ENCODE measurements at places on chromosomes 12 and 14.

DNA sequence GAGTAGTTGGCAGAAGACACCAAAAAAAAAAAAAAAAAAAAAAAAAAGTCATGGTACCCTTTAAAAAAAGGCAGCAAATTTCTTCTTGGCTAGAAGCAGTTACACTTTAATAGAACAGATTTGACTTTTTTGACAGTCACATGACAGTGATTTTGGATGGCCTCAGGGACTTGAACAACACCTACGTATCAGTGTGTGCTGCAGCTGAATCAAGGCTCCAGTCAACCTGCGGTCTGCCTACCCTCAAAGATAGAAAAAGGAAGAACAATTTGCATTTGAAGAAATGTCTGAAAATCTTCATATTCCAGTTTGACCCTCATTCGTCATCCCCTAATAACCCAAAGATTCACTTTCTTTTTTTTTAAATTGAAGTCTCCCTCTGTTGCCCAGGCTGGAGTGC, 53.9 kb downstream of the MDM2 start:
- no peak for DNase-seq

DNA sequence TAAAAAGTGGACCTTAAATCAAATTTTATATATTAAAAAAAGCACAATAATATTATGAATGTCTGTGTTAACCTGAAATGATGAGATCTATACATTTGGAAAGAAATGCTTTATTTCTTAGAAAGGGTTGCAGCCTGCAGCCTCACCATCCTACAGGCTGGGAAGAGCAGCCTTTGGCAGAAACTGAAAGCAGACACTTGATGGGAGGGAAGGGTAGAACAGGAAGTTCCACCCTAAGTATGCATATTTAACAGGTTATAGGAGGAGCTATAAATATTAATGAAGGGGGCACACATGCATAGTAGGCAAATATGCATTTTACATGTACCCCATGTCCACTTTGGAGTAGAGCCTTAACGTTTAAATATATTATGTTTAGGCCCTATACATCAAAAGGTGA, 498.0 kb downstream of the FLRT2 start:
- DNase-seq, result no peak

DNA sequence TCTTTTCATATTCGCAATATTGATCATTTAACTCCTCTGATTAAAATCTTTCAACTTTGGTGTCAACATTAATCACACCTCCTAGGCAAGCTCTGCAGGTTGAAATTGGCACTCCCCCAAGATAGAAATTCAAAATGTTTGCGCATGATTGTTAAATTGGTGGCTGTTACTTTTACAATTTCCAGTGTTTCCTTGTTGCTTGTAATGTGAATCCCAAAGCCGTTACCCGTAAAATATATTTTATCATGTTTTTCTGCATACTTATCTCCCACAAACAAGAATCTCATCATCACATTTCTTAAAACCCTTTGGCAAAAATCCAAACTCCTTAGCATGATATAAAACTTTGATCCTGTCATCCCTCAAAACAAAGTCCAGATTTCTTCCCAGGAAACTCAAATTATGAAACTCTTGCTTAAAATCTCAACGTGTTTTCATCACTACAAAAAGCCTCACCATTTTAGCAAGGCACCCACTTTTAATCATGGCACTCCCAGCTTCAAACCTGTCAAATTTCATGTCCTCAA, 14.7 kb downstream of the RTL1 start:
- no peak for DNase-seq

DNA sequence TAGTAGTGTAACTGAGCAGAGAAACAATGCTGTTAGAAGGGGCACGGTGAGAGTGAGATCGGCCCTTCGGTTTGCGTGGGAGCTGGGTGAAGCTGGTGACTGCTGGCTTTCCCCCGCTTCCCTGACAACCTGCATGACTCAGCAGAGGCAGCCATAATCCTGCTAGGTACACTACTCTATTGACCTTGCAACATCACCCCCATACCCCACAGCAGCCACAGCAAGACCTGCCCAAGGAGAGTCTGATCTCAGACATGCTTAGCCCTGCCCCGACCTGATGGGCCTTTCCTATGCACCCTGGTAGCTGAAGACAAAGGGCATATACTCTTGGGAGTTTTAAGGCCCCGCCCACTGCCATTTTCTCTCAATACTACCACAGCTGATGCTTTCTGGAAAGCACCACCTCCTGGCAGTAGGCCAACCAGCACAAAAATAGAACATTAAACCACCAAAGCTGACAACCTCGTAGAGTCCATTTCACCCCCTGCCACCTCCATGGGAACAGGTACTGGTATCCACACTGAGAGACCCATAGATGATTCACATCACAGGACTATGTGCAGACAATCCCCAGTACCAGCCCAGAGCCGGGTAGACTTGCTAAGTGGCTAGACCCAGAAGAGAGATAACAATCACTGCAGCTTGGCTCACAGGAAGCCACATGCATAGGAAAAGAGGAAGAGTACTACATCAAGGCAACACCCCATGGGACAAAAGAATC, 75.9 kb upstream of the RGS6 start:
- DNase-seq, result no peak

DNA sequence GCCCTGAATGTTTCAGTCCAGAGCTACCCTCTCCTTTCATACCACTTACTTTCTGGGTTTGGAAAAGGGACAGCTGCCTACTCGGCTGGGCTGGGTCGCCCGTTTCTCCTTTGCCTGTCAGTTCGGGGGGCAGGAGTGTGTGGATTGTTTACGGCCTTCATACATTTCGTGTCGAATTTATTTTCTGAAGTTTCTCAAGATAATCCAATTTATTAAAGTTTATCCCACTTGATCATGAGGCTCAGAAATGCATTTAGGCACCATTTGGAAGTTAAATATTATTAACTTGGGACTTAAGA, 608 bp downstream of the ZNF410 start:
- no peak for DNase-seq

DNA sequence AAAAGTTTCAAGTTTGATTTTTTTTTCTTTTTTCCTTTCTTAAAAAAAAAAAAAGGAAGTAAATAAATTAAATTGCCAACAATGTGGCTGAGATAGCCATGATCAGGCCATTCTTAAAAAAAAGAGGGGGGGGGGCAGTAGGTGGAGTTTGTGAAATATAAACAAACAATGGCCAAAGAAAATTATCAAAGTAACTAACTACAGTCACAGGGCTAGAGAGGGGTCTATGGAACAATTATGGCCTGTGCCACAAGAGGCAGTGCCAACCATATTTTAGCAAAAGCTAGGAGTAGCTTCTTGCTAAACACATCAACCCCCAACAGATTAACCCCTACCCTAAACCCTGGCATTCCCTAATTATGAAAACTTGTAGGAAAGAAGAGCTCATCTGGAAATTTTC, 16.2 kb upstream of the SMARCC2 start:
- no peak for DNase-seq

- no peak for DNase-seq
Measured at GRCh38 chr14:22225516-22226140, 363.4 kb downstream of the DAD1 start.

DNA sequence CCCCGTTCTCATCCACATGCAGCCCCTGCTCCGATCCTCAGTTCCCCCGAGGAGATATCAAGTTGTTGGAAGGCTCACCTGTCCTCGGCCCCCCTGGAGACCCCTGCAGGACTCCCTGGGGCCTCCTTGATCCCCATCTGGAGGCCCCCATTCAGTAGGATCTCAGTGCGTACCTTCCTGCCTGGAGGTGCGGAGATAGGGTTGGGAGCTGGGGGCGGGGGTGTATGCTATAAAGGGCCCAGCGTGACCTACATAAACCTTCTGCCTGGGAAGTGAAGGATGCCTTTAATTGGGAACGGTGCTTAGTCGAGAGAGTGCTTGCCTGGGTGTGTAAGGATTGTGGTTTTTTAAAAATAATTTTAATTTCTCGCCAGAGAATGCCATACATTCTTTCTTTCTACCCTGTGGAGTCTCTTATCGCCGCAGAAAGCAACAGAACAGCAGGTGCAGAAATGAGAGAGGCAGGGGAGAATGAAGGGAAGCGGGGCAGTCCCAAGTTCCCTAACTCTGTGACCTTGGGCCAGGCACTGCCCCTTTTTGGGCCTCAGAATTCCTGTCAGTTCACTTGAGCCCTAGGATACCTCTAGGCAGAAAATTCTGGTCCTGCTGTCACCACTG, 153.7 kb downstream of the TSPAN9 start:
- DNase-seq, result no peak

- no peak for DNase-seq
Measured at GRCh38 chr12:104802208-104802607, 155.9 kb downstream of the SLC41A2 start.

- DNase-seq, result no peak
Measured at GRCh38 chr14:94328196-94328595, 5.1 kb upstream of the SERPINA6 start.

DNA sequence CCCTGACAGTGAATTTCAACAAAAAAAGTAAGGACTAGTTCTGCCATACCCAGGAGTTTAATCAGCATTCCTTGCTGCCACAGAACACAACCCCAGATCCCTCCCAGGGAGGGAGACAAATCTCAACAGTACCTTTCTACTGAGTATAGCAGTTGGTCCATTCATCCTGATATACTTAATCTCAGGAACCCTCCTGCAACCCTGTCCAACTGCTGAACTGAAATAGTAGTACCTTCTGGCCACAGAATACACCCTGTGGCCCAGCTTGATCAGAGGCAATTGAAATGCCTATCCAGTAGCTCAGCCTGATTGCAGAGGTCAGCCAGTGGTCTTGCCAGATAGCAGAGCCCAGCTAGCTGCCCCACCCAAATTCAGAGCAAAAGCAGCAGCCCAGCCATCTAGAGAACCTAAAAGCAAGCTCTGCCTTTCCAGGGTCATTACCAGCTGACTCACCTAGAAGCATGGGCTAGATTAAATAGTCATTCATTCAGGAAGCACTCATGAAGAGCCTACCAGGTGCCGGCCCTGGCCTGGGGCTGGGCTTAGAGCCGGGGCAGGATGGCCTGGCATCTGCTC, 40.0 kb upstream of the RHOJ start:
- DNase-seq, result no peak

DNA sequence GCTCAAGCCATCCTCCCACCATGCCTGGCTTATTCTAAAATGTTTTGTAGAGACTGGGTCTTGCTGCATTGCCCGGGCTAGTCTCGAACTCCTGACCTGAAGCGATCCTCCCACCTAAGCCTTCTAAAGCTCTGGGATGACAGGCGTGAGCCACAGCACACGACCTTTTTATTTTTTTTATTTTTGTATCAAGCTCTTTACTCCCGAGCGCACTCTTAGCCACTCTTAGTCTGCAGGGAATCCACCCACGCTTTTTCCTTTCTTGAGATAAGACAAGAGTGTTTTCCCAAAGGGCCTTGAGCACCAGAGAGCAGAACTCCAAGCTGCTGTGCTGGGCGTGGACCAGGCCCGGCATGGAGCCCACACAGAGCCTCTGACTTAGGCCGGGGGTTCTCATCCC, 23.4 kb downstream of the MAP1LC3B2 start:
- no peak for DNase-seq

DNA sequence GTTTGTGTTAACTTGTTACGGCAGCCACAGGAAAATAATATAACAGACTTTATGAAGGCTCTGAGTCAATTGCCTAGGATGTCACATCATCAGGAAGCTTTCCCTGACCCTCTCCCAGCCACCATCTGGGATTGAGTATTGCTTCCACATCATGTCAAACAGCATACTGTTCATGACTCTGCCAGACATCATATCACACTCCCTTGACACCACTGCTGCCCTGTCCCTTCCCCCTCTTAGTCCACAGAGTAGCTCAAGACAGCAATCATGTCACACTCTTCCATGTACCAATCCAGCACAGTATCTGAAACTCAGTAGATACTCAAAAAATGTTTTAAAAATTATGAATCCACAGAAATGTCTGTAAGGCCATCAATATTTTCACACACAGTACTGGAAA, 168.0 kb downstream of the PIK3C2G start:
- no peak for DNase-seq

- DNase-seq, result no peak
Measured at GRCh38 chr12:84397263-84397662, 515.3 kb downstream of the SLC6A15 start.

DNA sequence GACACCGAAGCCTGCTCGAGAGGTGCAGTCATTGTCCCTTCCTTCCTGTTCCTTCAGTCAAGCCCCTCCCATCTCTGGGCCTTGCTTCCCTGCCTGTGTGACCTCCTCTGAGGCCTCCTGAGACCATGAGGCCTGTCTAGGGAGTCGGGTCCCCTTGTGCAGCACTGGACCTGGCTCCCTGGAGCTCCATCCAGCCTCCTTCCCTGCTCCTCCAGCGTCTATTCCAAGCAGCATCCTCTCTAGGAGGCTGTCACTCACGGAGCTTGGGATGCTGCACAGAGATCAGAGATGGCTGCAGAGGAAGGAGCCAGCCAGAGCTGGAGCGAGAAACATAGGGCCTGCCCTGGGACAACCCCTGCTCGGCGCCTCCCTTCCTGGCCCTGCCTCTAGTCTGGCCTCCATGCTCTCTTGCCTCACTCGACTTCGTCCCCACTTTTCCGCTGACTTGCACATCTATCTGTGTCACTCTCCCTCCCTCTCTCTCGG, 142.7 kb downstream of the BCL11B start:
- no peak for DNase-seq

GRCh38 chr12:97944576-97944975, 482.0 kb downstream of the RMST start:
- no peak for DNase-seq

GRCh38 chr14:58275527-58276190, 22.7 kb upstream of the ARID4A start:
- no peak for DNase-seq

DNA sequence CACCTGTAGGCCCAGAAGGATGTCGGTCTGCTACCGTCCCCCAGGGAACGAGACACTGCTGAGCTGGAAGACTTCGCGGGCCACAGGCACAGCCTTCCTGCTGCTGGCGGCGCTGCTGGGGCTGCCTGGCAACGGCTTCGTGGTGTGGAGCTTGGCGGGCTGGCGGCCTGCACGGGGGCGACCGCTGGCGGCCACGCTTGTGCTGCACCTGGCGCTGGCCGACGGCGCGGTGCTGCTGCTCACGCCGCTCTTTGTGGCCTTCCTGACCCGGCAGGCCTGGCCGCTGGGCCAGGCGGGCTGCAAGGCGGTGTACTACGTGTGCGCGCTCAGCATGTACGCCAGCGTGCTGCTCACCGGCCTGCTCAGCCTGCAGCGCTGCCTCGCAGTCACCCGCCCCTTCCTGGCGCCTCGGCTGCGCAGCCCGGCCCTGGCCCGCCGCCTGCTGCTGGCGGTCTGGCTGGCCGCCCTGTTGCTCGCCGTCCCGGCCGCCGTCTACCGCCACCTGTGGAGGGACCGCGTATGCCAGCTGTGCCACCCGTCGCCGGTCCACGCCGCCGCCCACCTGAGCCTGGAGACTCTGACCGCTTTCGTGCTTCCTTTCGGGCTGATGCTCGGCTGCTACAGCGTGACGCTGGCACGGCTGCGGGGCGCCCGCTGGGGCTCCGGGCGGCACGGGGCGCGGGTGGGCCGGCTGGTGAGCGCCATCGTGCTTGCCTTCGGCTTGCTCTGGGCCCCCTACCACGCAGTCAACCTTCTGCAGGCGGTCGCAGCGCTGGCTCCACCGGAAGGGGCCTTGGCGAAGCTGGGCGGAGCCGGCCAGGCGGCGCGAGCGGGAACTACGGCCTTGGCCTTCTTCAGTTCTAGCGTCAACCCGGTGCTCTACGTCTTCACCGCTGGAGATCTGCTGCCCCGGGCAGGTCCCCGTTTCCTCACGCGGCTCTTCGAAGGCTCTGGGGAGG, at the start of gene LTB4R:
Gene LTB4R, plus strand, starts transcription at position 857 of the 959 bp plus-strand sequence. CDS start 4,150 bp downstream, outside the sequence.
- DNase-seq, result no peak

All from brain pericyte (primary cell).